ENCODE measurements at places on chromosomes 4 and X. TPM values are rescaled to one million over a fixed set of nuclear protein-coding genes. Genes with fewer than 3 reads are reported as not detected.

The EDNRA gene
- total RNA-seq = 50.6 TPM

The WAS gene
- total RNA-seq = 20.7 TPM

The MAP7D2 gene
- 0.55 TPM for total RNA-seq

The POU3F4 gene
- not detected for total RNA-seq

GRCh38 chrX:21193196-21193595 lies 181.0 kb upstream of the CNKSR2 start:
- no peak for DNase-seq

DNA sequence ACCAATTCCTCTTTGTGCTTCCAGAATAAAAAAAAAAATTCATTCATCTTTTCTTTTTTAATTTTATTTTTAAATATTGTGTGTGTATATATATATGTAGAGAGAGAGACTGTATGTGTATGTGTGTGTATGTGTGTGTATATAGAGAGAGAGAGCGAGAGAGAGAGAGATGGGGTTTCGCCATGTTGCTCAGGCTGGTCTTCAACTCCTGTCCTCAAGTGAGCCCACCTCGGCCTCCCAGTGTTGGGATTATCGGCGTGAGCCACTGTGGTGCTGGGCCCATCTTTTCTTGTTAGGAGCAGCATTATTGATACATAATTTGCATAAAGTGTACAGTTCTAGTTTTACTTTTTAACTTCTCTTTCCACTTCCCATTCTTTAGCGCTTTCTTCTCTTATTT lies 33.6 kb downstream of the KDM6A start:
- DNase-seq = no peak

The SASH3 gene
- 4.1 TPM for total RNA-seq

GRCh38 chr4:88742561-88742960 lies 44.9 kb upstream of the NAP1L5 start:
- DNase-seq = no peak

The CLNK gene
- total RNA-seq = not detected

DNA sequence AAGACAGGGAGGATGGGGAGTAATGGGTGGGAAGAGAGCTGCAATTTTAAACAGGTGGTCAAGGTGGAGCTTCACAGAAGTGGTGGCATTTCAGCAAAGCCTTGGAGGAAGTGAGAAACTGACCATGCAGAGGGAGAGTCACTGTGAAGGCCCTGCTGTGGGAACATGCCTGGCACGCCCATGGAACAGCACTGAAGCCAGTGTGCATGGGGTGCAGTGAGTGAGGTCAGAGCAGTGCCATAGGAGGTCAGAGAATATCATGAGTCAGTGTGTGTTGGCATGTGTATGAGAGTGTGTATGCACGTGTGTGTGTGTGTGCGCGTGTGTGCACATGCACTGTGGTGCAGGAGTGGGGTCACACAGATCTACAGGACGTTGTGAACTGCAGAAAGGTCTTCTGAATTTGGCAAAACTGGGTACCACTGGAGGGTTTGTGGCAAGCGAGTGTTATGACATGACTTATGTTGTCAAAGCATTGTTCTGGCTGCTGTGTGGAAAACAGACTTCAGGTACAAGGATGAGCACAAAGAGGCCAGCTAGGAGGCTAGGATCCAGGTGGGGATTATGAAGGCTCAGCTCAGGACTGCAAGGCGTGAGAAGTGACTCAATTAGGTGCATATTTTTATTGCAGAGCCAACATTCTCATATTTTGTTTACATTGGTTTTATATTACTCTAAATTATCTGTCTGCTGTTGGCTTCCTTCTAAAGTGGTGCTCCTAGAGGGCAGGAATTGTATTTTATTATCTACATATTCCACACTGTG lies 34.0 kb downstream of the ZNF827 start:
- no peak for DNase-seq

DNA sequence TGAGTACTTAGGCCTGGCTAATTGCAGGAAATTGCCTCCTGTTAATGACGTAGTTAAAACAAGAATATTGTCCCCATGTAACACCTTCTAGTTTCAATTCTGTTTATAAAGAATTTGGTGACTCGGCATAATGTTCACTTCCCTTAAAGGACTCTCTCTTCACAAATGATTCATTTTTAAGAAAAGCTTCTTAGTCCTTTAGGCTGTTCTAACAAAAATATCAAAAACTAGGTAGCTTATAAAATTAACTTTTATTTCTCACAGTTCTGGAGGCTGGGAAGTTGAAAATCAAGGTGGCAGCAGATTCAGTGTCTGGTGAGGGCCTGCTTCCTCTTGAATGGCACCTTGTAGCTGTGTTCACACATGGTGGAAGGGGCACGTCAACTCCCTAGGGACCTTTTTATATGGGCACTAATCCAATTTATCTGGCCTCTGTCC lies 23.8 kb downstream of the COL25A1 start:
- no peak for DNase-seq

- DNase-seq = peak; percentile 42
Measured at GRCh38 chrX:1451661-1452515, 821 bp downstream of the ASMTL start.

DNA sequence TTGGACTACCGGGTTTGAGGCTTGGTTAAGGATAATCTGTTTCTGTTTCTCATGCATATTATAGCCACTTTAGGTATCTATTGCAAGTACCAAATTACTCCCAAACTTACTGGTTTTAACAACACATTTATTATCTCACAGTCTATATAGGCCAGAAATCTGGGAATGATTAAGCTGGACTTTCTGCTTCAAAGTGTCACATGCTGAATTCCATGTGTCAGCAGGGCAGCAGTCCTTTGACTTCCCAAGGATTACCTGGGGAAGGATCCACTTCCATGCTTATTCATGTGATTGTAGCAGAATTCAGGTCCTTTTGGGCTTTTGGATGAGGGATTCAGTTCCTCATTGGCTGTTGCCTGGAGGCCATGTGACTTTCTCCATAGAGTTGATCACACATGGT lies 349.0 kb upstream of the TRAM1L1 start:
- no peak for DNase-seq

DNA sequence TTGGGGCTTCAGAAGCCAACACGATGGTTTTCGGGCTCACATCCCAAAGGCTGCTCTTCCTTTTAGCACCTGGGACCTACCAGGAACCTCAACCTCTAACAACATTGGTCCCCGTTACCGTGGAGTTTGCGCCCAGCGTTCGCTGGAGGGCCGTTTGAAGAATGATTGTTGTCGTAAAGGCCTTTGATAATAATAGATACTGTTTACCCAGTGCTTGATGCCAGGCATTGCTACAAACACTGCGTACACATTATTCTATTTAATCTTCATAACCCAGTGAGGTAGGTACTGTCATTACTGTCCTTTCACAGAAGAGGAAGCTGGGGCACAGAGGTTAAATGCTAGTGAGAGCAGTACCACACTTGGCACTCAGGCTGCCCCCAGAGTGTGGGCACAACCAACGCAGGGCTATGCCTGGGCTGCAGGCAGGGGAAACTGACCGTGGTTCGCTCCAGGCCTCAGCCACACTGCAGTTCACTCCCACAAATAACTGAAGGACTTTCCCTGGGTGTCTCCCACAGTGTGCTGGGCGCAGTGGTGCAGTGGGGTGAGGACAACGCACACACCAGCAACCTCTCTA lies 1.0 kb upstream of the ACSL1 start:
- no peak for DNase-seq

The IQSEC2 gene
- 4.1 TPM for total RNA-seq

- DNase-seq = peak; percentile 44
Measured at GRCh38 chrX:129523079-129523911, at the start of gene SMARCA1. Gene SMARCA1 (minus strand): TSS chrX:129523490. CDS start chrX:129523370, 120 bp downstream.

GRCh38 chrX:24264383-24264782 lies 49.5 kb downstream of the SUPT20HL2 start:
- DNase-seq = no peak

DNA sequence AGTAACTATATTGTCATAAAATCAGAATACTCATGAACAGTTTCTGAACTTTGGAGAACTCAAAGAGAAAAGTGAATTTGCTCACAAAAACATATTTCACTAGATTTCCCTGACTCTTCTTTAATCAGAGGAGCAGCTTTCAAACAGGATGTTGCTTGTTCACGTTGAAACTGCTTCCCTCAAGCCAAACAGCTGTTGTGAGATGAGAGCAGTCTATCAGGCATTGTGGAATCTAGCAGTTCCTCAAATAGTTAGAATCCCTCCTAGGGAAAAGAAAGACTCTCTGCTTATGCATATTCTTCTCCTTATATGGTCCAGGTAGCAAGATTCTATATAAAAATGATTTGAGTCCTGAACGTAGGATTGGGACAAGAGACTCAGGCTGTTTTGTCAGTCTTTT lies 1012.1 kb downstream of the FAM133A start:
- no peak for DNase-seq

The PHEX gene
- 2.1 TPM for total RNA-seq

The FOXO4 gene
- 11.7 TPM for total RNA-seq

DNA sequence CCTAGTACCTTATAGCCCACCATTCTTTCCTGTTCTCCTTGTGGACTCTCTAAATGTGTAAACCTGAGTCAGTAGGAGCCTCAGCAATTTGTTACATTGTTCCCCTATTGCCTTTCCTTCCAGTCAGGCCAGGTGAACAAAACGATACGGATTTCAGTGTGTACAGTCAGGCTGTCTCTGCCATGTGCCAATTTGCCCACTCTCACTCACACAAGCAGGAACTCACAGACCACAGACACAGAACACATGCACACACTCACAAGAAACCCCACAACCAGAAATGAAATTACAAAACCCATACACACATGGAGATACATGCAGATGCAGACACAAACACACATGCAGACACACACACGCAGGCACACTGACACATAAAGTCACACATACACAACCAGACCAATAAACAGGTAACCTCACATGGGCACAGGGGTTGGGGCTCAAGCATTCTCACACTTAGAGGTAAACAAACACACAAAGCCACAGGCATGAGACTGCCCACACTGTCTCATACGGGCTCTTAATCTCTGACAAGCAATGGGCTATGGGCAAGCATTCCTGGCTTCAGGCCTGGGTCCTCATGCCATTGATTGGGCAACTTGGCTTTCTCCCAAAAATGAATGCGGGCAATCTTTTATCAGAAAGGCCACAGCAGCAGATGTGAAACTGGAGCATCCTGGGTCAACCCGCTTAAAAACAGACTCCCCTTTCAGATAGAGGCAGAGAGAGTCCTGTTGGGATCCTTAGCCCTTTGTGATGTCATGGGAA lies 68.7 kb downstream of the NBDY start:
- no peak for DNase-seq

GRCh38 chr4:153499005-153499404 lies 32.8 kb downstream of the TMEM131L start:
- no peak for DNase-seq

DNA sequence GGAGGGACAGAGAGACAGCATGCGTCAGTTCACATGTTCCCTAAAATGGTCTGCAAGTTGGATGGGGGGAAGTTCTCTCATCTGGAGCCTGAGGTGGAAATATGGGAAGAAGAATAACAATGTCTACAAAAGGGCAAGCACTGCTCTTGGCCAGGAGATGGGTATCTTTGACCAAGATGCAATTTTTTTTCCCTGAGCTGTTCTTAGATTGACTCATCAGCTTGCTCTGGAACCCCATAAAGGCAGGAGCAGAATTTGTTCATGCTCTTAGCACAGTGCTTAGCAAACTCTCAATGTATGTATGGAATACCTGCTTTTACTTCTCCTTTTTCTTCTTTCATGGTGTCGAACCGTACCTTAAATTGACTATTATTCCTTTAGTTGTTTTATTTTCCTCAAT lies 90.5 kb upstream of the ZNF827 start:
- no peak for DNase-seq

The IL3RA gene
- 16.2 TPM for total RNA-seq

DNA sequence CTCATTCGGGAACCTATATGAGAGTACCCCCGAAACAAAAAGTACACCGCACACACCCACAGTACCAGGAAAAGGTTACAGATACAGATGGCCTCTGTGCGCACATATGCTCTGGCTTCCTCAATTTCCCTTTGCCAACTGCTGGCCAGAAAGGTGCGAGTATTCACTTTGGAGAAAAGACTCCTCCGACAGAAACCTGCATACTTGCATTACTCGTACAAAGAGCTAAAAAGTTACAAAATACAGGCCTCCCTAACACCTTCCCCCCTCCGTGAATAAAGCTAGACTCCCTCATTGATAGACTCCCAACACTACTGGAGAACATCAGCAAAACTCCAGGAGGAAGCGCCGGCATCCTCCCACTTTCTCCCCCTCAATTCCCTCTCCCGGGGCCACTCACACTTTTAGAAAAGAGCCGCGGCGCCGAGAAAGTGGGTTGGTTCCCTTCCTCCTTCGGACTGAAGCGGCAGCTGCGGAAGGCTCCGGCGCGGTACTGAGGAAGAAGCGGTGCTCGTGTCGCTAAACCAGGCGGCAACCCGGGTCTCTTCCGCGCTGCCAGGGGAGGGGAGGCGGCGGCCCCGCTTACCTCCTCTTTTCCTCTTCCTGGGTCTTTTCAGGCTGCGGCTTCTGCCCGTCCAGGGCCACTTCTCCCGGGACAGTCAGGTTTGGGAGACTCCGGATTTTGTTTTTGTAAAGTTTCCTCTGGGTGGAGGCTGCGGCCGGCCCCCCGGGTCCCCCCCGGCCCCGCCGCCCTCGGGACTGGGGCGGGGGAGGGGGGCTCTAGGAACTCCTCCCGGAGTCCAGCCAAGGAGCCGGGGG lies 1.1 kb downstream of the FBXW7 start:
- no peak for DNase-seq

GRCh38 chrX:46325312-46325877 lies 219.8 kb downstream of the ZNF674 start:
- no peak for DNase-seq

The NAP1L2 gene
- total RNA-seq = 10.4 TPM

The NEIL3 gene
- total RNA-seq = not detected

The PLS3 gene
- 268 TPM for total RNA-seq

The RHOXF2B gene
- not detected for total RNA-seq

GRCh38 chr4:48081196-48081595 lies 52.9 kb downstream of the TXK start:
- DNase-seq = no peak

- DNase-seq = peak; percentile 10
Measured at GRCh38 chr4:7397206-7398103, 37.3 kb downstream of the PSAPL1 start.

The BRS3 gene
- total RNA-seq = 1.0 TPM

The MAGED4 gene
- 53.3 TPM for total RNA-seq

The SYNPO2 gene
- total RNA-seq = 174 TPM

GRCh38 chr4:125704726-125705125 lies 390.0 kb downstream of the FAT4 start:
- no peak for DNase-seq

Measured in uterus (tissue), 4 donors.